ENCODE measurements at places on chromosomes 5 and 9.

GRCh38 chr9:127388037-127388855, 8.7 kb upstream of the SLC2A8 start:
- peak; percentile 77 for DNase-seq

DNA sequence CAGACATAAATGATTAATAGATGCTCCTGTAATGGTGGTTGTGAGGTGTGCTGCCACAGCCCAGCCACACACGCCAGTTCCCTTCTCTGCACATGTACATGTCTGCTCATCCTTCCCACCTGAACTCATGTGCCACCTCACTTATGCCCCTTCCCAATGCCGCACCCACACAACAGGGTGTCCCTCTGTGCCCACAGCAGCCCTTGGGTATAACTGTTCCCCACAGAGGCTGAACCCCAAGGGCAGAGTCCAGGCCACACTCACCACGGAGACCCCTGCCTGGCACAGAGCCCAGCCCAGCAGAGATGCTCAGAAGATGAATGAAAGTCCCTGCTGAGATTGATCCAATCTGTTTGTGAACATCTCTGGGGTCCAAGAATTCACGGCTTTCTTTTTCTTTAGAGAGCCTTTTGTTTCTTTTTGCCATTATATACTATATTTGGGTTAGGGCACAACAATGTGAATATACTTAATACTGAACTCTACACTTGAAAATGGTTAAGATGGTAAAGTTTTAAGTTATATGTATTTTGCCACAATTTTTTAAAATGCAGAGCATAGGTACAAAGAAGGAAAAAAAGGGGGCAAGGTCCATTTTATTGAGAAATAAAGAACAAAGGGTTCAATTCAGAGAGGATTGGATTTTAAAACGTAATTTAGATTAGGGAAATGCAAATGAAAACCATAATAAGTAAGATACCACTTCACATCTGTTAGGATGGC, 29.6 kb downstream of the IRF1 start:
- DNase-seq: no peak

GRCh38 chr5:52786391-52786790, 1.3 kb upstream of the ITGA1 start:
- DNase-seq: no peak

DNA sequence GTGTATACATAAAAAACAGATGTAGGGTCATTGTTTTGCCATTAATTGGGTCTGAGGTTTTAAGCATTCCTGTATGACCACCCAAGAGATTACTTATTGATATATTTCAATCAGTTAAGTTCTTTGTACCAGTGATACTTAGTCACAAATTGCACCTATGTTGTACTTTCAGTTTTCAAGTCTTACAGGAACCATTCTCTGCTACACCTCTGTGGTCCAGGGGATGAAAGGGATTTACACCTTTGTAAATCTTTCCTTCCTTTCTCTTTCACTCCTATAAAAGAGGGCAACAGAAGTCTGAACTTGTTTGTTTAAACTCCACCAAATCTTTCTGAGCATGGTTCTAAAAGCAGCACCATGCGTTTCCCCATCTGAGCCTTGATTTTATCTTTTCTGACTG, 86.1 kb downstream of the DEPDC1B start:
- DNase-seq: no peak

- DNase-seq: no peak
Measured at GRCh38 chr5:86964889-86965288, 302.8 kb upstream of the RASA1 start.

DNA sequence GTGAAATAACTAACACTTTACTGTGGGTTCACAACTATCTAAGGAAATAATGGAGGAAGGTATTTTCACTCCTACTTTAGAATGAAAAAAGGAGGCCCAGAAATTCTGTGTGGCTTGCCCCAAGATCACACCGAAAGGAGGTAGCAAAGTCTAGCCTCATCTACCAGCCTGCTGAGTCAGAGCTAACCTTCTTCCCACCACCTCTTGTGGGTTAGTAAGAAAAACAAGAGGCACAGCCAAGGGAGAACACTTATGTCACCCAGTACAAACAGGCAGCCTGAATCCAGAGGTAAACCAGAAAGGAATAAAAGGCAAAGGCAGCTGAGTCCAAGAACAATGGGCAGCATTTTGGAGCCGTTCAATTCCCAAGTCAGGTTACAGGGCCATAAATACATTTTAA, 91.9 kb upstream of the RASEF start:
- DNase-seq: no peak

GRCh38 chr5:170809551-170809950, 26.0 kb downstream of the GABRP start:
- no peak for DNase-seq
